ENCODE measurements at places on chromosomes 11 and 22.
A peak's percentile ranks its signal among the peaks of the same experiment; 100 is the strongest.

DNA sequence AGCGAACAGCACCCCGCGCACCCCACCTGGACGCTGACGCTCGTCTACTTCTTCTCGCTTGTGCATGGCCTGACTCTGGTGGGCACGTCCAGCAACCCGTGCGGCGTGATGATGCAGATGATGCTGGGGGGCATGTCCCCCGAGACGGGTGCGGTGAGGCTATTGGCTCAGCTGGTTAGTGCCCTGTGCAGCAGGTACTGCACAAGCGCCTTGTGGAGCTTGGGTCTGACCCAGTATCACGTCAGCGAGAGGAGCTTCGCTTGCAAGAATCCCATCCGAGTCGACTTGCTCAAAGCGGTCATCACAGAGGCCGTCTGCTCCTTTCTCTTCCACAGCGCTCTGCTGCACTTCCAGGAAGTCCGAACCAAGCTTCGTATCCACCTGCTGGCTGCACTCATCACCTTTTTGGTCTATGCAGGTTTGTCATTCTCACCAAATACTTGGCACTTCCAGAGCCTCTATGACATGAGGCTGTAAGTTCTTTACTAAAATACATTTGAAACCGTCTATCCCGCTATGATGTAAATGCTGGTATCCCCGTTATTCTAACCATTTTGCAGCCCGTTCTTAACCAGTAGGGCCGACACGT lies 535 bp downstream of the AQP11 start:
- peak; percentile 20 for DNase-seq

GRCh38 chr11:61498767-61499341 lies 9.7 kb upstream of the LRRC10B start:
- DNase-seq, result no peak

GRCh38 chr11:74319139-74319816 lies 7.8 kb upstream of the P4HA3 start:
- DNase-seq, result no peak

GRCh38 chr22:37552524-37553163 lies 7.6 kb upstream of the CDC42EP1 start:
- peak; percentile 26 for DNase-seq

- no peak for DNase-seq
These were observed 55.1 kb downstream of the RTN4R start for GRCh38 chr22:20212754-20213699.

- DNase-seq, result no peak
These were observed 1429.3 kb downstream of the BRD1 start for GRCh38 chr22:48398181-48398905.

DNA sequence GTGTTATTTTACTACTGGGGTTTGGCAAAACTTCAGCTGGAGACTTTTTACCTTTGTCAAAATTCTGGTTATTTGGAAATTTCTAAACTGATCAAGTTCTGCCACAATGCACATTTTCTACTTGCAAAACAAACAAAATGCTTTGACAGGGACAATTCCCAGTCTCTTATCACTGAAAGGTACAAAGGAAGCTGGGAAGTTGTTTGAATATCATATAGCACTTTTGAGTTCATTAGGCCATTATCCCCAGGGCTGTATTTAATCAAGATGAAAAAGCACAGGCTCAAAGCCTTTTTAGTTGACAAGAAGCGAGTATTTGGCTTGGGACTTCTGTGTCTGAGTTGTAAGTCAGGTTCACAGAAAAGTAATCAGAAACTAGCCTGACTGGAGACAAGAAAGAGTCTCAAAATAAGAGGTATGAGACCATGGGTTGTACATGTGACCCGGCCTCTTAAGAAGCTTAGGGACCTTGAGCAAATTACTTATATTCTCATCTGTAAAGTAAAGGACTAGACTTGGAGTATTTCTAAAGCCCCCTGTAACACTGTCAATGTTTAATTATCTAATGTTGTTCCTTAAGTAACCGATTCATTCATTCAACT lies 2.9 kb upstream of the HORMAD2 start:
- DNase-seq, result no peak

GRCh38 chr11:87322568-87322967 lies 284.8 kb downstream of the TMEM135 start:
- DNase-seq, result no peak

DNA sequence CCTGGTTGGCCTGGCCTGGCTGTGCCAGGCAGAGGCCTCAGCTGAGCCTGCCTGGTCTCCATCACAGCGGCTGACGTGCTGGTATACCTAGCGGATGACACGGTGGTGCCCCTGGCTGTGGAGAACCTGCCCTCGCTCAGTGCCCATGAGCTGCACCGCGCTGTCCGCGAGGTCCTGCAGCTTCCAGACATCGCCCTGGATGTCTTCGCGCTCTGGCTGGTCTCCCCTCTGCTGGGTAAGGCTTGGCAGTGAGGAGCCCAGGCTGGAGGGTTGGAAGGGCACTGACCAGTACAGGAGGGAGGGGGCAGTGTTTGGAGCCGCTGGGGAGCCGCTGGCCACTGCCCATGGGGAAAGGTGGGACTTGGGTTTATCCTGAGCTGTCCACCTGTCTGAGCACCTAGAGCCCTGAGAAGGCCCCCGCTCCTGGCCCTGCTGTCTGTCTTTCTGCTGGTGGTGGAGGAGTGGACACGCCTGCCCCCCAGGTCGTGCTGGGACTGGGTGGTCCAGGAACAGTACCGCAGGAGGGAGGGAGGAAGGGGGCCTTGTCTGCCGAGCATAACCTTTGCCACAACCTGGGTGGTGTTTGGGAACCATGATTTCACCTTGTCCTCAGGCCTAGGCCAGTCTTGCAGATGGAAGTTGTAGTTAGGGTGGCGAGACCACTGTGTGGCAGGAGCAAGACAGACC lies 3.0 kb downstream of the FRMD8 start:
- no peak for DNase-seq

GRCh38 chr11:27025312-27025955 lies 15.2 kb upstream of the BBOX1 start:
- DNase-seq, result no peak

DNA sequence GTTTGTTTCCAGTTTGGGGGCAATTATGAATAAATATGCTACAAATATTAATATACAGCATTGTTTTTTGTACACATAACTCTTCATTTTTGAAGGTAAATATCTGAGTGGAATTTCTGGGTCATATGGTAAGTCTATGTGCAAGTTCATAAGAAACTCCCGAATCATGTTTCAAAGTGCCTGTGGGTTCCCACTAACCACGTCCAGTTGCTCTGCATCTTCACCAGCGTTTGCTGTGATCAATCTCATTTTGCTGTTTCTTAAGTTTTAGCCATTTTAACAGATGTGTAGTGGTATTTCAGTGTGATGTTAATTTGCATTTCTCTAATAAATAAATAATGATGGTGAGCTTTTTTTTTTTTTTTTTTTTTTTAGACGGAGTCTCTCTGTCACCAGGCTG lies 14.2 kb upstream of the CSRP3 start:
- peak; percentile 52 for DNase-seq

DNA sequence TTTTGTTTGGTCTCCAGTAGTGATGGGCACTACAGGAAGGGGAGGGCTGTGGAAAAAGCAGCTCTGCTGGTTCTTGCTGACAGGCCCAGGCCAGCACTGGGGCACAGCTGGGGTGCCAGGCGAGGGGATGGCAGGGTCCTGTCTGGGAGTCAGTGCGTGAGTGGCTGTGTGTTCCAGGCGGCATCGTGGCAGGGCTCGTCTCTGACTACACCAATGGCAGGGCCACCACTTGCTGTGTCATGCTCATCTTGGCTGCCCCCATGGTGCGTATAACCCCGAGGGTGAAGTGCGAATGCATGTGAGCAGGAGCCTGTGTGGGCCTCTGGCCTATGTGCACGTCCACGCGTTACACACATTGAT lies 20.9 kb downstream of the SLC37A2 start:
- DNase-seq, result no peak

GRCh38 chr22:29311464-29312217 lies 3.9 kb downstream of the RASL10A start:
- no peak for DNase-seq

- peak; percentile 55 for DNase-seq
These were observed 34.1 kb downstream of the CD44 start for GRCh38 chr11:35173011-35173511.

GRCh38 chr11:65187146-65187675 lies 5.5 kb downstream of the CAPN1 start:
- no peak for DNase-seq

GRCh38 chr22:50672041-50672440 lies 582 bp upstream of the SHANK3 start:
- no peak for DNase-seq

DNA sequence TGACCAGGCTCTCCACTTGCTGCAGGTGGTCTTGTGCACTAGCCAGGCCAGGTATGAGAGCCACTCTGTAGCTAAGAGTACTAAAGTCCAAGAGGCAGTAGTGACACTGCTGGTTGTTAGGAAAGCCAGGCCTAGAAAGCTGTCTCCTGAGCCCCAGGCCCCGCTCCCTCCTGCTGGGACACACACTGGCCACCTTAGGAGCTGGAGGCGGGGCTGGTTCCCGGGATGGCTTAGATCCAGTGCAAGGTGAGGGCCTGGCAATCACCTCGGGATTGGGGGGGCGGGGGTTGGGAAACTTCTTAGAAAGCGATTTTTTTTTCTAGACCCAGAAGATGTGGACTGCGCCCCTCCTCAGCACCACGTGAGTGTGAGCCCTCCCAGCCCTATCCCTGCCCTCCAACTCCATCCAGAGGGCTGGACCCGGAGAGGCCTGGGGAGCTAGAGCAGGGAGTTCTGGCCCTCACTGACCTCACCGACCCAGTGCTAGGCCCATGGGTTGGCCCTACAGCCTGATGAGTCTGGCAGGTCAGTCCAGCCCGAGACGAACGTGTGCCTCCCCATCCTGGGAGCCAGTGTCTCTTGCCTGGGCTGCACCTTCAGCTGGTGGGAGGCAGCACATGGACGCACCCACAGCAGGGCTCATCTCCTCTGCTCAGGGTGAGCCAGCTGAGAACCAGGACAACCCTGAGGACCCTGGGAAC lies 18.1 kb downstream of the SLC37A2 start:
- DNase-seq, result no peak

DNA sequence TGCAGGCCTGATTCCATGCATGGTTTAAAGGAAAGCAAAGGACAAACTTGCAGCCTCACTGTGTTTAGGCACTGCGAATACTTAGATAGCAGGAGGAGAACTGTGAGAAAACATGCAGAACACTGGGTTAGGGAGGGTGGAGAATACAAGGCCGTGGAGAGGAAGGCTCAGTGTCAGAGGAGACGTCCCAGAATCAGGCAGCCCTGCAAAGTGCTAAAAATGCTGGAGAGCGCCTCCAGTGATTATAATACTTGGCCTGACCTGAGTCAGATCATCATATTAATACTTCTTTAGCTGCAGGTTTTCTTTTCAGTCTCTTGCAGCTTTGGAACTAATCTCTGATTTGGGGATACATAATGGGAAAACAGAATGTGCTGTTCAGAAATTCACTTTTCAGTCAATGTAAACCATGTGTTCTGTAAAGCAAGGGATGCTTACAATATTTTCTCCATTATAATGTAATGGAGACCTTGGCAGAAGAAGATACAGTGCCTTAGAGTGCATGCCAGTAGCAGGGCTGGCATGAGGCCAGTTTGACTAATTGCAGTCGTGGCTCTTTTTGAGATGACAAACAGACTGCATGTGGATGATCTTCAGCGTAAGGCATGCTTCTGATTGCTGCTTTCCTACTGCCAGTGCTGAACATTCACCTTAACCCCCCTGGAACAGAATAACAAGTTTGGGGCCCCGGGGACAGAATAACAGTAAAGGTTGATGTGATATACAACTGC lies 16.8 kb downstream of the EXT2 start:
- peak; percentile 21 for DNase-seq

DNA sequence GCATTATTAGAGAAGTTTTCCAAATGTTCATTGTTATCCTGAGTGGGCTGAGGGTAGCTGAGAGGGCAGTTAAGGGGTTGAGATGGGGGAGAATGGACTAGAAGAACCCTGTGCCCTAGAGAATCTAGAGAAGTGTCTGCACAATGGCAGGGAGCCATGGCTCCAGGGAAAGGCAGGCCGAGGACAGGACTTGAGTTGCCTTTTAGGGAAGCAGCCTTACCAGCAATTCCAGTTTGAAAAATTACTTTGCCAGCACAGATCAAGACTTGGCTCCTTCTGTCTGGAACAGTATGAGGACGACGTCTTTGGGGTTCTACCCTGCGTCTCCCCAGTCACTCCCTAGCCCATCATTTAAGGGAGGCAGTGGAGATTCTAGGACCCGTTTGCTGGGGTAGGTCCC lies 25.7 kb upstream of the MICAL3 start:
- DNase-seq, result no peak

GRCh38 chr11:30635401-30635989 lies 49.3 kb upstream of the MPPED2 start:
- DNase-seq, result no peak

DNA sequence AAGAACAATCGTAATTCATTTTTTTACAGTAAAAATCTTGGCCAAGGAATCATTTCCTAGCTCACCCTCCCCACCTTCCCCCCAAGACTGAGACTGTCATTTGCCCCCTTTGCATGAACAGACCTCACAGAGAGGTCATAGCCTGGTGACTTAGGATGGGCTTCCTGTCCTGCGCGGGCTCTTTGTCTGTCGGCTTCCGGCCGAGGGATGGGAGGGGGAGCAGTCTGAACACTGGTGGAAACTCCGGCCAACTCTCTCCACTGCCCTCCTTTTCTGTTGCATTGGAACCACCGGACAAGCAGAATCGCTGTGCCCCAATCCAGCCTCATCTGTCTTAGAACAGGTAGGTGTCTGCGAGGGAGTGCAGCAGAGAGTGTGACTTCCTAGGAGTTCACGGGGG lies 41.7 kb downstream of the TEAD1 start:
- no peak for DNase-seq

GRCh38 chr22:33247758-33248157 lies 189.6 kb upstream of the SYN3 start:
- no peak for DNase-seq

DNA sequence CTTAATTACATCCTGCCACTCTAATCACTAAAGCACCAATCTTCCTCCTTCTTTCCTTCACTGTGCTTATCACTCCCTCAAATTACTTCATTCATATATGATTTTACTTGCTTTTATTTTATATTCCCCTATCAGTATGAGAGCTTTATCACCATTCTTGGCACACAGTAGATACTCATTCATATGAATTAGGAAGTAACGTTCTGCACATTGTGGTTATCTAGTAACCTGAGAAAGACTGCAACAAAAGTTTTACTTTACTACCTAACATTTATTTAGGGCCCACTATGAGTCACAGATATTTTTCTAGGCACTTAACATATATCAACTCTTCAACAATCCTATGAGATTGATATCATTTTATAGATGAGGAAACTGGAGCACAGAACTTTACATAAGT lies 1559.9 kb upstream of the TENM4 start:
- no peak for DNase-seq

DNA sequence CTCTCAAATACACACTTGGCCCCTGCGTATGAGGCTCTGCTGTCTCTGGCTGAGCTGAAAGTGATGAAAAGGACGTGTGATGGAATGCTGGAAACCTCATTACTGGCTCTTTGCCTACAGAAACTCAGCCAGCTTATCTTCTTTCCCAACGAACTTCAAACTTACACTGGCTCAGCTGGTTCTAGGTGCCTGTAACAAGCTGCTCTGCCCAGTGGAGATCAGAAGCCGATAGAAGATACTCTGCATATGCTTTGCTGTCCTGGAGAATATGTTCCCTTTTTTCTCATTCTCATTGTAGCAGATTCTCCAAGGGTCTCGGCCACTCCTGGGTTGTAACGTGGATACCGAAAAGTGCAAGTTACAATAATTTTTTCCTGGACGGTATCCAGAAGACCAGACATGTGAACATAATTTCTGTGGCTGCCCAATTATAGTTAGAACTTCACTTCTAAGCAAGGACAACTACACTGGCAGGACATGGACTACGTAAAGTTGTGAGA lies 405.3 kb upstream of the CCDC90B start:
- no peak for DNase-seq
